ENCODE measurements at places on chromosomes 3 and 15. TPM values are rescaled to one million over a fixed set of nuclear protein-coding genes. Genes with fewer than 3 reads are reported as not detected.

- DNase-seq = no peak
These were observed 90.9 kb downstream of the SAMMSON start for GRCh38 chr3:70090322-70090913.

DNA sequence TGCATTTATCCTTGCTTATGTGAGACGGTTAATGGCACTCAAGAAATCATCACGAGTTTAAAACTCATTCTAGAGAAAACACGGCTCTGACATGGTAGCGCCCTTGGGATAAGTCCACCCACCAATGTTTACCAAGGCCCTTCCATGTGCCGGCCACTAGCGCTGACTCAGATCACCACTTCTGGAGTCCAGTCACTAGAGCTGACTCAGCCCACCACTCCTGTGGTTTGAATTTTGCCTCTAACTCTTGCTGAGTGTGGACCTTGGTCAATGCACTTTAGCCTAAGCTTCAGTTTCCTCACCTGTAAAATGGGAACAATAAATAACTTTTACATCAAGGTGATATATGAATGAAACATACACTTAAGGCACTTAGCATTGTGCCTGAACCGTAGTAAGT lies 358.4 kb upstream of the PROK2 start:
- no peak for DNase-seq

- no peak for DNase-seq
These were observed 43.2 kb downstream of the EHHADH start for GRCh38 chr3:185210621-185211142.

GRCh38 chr3:23068016-23068728 lies 135.0 kb upstream of the UBE2E2 start:
- DNase-seq = no peak

- no peak for DNase-seq
These were observed 46.6 kb downstream of the LARS2 start for GRCh38 chr3:45434996-45435395.

GRCh38 chr15:35738370-35738769 lies 192.4 kb upstream of the DPH6 start:
- DNase-seq = no peak

- DNase-seq = no peak
These were observed 389.5 kb downstream of the LRTM1 start for GRCh38 chr3:54538346-54538745.

DNA sequence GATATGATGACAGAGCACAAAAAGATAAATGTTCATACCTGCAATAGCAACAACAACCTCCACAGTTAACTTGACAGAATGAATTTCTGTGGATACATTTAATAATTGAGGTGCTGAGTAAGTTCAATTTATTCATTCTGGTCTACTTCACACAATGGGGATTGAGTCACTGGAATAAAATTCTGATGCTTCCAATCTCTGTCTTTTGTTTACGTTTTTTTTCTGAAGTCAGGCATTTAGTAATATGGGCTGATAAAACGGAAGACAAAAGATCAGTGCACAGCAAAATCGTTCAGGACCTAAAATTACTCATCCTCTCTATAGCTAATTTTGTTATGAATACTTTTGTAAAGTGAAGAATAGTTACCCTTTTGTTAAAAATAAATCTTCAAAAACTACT lies 565.9 kb upstream of the CCDC54 start:
- no peak for DNase-seq

DNA sequence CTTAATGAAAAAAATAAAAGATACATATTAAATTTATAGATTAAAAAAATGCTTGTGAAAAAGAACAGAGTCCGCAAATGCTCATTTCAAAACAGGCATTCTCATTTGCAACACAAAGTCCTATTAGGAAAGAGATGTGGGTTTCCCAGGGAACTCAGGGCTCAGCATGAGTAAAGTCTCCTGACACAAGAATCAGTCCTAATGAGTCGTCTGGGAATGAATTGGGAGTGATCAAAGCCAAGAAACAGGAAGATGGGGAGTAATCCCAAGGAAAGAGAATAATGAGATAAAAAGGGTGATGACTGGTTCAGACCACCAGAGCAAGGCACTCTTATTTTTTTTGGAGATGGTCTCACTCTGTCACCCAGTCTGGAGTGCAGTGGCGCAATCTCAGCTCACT lies 443.7 kb downstream of the NR2F2 start:
- DNase-seq = peak; percentile 27

- no peak for DNase-seq
These were observed 75.6 kb upstream of the AGBL1 start for GRCh38 chr15:86004061-86004460.

DNA sequence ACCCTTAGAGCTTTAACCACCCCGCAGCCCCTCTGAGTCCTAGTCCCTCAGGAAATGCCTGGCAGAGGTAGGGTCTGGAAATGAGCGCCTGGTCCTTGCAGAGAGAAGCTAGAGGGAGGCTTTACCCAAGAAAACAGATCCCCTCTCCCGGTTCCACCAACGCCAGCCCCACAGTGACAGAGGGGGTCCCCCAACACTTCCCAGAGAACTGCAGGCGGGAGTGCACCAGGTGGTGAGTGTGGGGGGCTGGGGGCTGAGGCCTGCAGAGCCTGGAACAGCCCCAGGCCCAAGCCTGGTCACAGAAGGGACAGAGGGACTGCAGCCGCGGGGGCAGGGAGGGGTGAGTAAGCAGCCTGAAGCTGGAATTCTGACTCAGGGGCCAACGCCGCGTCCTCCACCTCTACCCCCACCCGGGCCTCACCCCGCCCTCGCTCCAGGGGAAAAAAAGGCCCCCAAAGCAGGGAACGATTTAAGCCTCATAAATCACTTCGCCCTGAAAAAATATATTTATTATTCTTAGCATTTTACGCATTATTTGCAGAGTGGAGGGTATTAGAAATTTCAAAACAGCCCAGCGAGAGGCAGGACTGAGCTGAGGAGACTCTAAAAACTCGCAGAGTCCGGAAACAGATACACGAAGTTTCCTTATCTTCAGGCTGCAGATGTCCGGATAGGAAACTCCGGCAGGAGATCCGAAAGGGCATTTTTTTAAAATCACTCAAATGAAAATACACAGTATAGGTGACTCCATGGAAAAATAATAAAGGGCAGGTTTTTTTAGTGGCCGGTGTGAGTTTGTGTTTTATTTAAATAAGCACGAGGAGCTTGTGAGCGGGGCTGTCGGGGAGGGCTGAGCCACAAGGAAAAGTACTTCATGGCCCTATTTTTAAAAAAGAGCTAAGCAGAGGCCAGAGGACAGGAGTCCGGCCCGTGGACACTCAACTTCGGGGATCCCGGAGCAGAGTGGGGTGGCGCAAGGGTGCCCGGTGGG lies 10.0 kb downstream of the GATA2 start:
- no peak for DNase-seq

GRCh38 chr3:174346571-174346970 lies 512.6 kb upstream of the NAALADL2 start:
- DNase-seq = no peak

- DNase-seq = no peak
These were observed 12.4 kb downstream of the GORASP1 start for GRCh38 chr3:39094851-39095677.

DNA sequence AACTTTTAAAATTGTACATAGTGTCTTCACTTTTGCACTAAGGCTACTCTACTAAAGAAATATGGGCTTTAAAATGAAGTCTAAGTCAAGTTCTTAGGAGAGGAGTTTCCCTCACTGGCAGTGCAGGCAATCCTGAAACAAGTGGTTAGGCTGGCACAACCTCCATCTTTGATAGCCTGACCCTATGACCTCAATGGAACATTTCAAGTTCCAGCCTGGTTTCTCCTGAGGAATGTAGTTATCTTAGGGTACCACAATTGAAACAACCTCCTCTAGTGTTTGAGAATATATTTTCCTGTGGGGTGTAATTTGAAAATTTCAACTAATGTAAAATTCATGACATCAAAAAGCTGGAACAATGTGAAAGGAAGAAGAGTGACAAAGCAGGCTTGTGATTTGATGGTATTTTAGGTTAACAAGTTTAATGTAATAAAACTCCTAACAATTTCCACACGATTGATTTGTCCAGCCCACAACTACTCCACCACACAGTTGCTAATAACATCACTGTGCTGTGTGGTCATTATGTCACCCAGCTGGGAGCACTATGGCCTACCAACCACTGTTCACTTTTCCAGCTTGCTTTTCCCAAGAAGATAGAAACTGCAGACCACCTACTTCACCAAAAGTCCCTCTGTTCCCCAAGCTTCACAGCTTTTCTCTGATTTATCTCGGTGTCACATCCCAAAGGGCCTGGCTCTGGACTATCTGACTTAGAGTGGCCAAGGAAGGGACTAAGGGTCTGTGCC lies 1.8 kb downstream of the WWTR1 start:
- no peak for DNase-seq

DNA sequence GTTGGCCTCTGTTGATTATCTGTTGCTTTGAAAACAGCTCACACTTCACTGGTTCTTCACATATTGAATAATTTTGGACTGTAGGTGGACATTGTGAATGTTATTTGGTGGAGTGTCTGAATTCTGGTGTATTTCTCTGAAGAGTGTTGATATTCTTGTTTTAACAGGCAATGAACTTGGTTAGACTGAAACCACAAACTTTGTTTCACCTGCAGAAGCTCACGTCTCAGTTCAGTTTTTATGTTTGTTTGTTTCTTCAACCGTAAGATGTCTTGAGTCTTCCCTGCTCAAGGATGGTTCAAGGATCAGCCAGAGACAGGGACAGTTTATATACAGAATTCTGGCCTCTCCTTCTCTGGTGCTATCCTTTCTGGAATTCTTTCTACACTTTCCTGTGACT lies 43.6 kb downstream of the C3orf20 start:
- DNase-seq = no peak

DNA sequence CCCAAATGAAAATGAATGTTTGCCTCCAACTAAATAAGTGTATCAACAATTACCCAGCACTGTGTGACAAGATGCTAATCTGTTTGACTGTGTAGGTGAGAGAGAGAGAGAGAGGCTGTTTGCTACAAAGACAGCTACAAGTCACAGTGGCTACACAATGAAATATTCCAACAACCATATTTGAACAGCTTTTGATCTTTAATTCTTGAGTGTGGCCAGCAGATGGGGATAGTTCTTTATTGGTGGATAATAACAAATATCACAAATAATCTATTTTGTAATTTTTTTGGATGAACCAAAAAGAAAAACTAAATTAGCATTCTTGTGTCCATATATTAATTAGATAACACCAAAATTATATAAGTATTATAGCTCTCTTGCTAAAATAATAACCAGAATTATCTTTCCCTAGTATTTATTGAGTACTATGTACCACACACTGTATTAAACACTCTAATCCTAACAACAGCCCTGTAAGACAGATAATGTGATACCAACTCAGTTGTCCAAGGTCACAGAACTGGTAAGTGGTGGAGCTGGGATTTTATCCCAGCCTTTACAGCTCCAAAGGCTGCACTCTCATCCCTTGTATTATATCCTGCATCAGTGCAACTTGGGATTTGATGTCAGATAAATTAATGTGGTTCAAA lies 61.9 kb upstream of the C3orf80 start:
- DNase-seq = no peak

GRCh38 chr15:95485367-95485766 lies 845.1 kb upstream of the NR2F2 start:
- DNase-seq = no peak

- DNase-seq = no peak
These were observed 336.7 kb upstream of the ZNF717 start for GRCh38 chr3:76122007-76122406.

GRCh38 chr3:72204452-72204851 lies 419.5 kb upstream of the PROK2 start:
- DNase-seq = no peak

DNA sequence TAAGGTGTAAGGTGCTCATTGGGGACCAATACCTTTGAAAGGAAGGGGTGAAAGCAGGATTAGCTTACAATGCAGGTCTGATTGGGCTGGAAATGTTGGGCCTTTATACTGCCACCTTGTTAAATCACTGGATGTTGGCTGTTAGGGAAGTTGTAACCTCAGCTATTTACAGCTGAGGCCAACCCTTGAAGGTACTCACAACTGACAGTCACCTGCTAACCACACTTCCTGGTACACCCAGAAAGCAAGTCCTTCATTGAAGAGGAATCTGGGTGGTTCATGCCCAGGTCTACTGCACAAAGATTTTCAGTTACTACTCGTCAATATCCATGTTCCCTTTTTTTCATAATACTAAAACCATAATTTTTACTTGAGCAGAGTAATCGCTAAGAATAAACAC lies 65.4 kb upstream of the CLDN18 start:
- DNase-seq = no peak

DNA sequence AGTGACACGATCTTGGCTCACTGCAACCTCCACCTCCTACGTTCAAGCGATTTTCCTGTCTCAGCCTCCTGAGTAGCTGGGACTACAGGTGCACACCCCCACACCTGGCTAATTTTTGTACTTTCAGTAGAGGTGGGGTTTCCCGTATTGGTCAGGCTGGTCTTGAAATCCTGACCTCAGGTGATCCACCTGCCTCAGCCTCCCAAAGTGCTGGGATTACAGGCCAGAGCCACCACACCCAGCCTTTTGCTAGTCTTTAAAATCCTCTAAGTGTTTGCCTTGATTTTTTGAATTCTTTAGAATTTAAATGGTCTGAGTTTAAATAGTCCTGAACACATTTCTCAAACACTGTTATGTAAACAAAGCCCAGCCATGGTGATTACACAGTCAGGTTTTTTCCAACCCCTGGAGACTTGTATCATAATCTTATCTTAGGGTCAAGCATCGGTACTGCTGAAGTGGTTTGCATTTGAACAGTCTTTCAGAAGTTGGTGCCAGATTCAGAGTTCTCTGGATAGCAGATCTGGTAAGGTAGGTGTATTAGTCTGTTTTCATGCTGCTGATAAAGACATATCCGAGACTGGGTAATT lies 28.2 kb upstream of the PIAS1 start:
- no peak for DNase-seq

ARPIN gene
- 9.1 TPM for total RNA-seq

UMPS gene
- total RNA-seq = 28.7 TPM

GUCA1C gene
- 0.23 TPM for total RNA-seq

FEZF2 gene
- not detected for total RNA-seq

OR5H14 gene
- not detected for total RNA-seq

ROBO2 gene
- 0.52 TPM for total RNA-seq

ABHD6 gene
- total RNA-seq = 2.4 TPM

SPESP1 gene
- 2.1 TPM for total RNA-seq

ERC2 gene
- total RNA-seq = 2.7 TPM

VIPR1 gene
- total RNA-seq = 0.43 TPM

GHSR gene
- not detected for total RNA-seq

SERP1 gene
- total RNA-seq = 183 TPM

Data from epithelial cell of proximal tubule (primary cell).